ENCODE measurements at places on chromosomes 2 and 18.

GRCh38 chr2:9971105-9971818 is 19.8 kb downstream of the GRHL1 start:
- no peak for DNase-seq

DNA sequence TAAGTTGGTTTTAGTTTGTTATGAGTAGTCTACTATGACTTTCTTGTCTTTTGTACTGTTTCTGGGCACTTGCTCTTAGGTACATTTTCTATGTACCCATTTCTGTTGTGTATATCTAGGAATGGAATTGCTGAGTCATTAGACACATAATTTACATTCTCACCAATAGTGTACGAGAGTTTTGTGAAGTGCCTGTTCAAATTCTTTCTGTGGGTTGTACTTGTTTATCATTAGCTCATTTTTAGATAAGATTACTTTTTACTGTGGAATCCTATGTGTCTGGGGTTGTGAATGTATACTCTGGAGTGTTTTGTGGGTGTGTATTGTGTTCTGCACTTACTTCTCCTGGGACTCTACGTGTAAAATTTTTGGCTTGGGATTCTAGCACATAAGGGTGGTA is 36.6 kb upstream of the CD28 start:
- no peak for DNase-seq

GRCh38 chr2:239182981-239183791 is 217.6 kb downstream of the HDAC4 start:
- no peak for DNase-seq

- DNase-seq = no peak
Observed at GRCh38 chr2:133888621-133889219, 320.5 kb upstream of the NCKAP5 start.

DNA sequence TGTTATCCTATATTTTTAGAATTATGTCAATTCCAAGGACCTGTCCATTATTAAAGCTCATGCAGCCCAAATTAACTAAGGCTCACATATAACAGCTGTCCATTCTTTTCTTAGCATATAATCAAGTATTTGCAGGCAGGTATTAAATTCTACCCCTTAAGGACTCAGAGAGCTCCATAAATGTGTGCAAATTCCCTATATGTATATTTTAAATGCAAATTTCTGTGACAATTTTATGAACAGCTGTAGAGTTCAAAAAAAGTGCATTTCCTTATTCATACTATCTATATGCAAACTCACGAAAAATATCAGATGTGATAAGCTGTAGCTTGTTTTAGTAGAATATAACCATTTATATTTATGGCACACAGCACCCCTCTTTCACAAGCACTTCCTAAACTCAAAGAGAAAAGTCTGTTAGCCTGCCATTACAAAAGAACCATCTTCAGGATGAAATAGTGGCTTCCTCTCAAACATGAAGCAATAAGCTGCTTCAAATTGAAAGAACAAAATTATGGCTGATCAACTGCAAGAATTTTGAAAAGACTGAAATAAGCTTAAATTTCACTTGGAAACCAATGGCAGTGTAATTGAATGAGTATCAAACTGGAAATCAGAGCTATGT is 155.0 kb upstream of the REG3G start:
- no peak for DNase-seq

DNA sequence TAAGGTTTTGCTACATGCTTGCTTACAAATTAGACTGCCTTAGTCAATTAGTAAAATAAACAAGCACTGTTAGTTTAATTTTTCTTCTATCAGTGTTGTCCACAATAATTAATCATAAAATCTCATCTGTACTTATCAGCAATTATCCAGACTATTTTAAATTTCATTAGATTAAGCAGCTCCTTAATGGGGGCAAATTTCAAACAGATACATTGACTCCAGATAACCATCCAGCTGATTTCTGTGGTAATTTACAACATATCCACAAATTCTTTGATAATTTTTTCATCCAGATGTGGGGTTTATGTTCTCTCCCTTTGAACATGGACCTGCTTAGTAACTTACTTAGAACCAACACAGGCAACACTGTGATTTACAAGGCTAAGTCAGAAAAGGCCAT is 170.4 kb upstream of the CWC22 start:
- DNase-seq = no peak

GRCh38 chr2:85076618-85077274 is 56.4 kb upstream of the TCF7L1 start:
- no peak for DNase-seq

GRCh38 chr18:8368512-8369217 is 240.6 kb upstream of the RAB12 start:
- DNase-seq = no peak

- no peak for DNase-seq
Observed at GRCh38 chr2:174588463-174588862, 9.1 kb downstream of the WIPF1 start.

DNA sequence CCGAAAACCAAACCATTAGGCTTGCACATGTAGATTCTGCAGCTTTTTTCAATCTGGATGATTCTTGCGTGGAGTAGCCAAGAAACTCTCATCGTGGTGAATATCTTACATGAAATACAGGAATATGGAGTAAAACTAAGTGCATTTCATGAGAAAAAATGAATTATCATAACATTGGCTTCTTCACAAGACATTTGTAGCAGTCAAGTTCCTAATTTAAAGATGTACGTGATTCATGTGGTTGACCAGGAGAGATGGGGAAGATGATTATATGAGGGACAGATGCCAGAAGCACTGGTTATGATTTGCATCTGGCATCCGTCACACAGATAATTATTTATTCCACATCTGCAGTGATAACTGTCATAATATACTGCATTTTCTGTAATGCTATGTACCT is 90.4 kb downstream of the ANTXR1 start:
- no peak for DNase-seq

- DNase-seq = no peak
Observed at GRCh38 chr2:8628179-8628865, 53.5 kb upstream of the ID2 start.

DNA sequence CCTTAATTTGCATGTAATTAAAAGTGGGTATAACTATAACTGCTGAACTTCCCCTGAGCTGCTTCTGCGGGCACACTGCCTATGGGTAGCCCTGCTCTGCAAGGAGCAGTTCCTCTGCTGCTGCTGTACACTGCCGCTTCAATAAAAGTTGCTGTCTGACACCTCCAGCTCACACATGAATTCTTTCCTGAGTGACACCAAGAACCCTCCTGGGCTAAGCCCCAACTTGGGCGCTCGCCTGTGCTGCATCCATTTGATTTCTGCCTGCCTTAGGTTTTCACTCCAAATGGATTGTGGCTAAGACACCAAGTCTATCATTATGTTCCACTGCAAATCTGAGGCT is 215.7 kb downstream of the ANAPC1 start:
- no peak for DNase-seq

- DNase-seq = no peak
Observed at GRCh38 chr2:23114299-23114698, 270.7 kb upstream of the KLHL29 start.

DNA sequence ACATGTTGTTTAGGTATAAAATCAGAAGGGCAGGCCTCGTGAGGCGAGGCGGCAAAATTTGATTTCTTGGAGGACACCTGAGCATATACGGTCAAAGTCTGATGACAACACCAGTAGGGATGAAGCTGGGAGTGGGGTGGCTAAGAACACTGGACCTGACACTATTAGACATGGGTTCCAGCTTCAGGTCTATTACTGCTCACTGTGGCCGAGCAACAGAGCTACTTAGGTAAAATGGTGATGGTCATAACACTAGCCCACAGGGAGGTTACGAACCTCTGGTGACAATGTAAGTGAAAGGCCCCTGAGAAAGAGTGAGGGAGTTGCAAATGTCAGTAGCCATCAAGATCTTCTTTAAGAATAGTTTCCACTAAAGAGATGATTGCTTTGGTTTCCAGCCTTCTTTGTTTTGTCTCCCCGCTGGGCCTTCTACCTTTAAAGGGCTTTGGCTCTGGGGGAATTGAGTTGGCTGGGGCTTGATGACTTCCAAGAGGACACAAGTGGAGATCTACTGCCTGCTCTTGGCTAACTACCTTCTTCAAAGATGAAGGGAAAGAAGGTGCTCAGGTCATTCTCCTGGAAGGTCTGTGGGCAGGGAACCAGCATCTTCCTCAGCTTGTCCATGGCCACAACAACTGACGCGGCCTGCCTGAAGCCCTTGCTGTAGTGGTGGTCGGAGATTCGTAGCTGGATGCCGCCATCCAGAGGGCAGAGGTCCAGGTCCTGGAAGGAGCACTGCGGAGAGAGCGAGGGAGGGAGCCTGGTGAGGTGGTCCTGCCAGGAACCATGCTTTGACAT is 3.5 kb downstream of the IL1B start:
- DNase-seq = no peak
